MG63 (cell line): ENCODE measurements at places on chromosomes 4 and X.

GRCh38 chrX:133745349-133745748 is 240.0 kb downstream of the GPC3 start:
- DNase-seq: no peak

- DNase-seq: no peak
These were observed 15.3 kb upstream of the RAB9B start for GRCh38 chrX:103847174-103847870.

DNA sequence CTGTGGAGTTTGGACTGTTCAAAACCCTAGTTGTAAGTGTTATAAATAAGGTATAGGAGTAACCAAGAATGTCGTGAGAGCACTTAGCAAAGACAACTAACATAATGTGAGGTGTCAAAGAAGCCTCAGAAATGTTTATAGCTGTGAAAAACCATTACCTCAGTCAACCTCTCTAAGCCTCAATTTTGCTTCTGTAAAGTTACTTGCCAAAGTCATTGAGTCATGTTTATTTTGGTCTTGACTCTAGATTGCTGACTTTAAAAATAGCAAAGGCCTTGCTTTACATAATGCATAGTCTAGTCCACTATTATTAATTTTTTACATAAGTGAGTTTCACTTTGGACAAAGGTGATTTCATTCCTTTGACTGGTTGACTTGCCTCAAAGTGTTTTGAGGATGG is 257.6 kb upstream of the CXXC4 start:
- no peak for DNase-seq

GRCh38 chr4:158234671-158235070 is 24.4 kb downstream of the TMEM144 start:
- no peak for DNase-seq

GRCh38 chr4:336893-337142 is 796 bp upstream of the ZNF141 start:
- DNase-seq: no peak

DNA sequence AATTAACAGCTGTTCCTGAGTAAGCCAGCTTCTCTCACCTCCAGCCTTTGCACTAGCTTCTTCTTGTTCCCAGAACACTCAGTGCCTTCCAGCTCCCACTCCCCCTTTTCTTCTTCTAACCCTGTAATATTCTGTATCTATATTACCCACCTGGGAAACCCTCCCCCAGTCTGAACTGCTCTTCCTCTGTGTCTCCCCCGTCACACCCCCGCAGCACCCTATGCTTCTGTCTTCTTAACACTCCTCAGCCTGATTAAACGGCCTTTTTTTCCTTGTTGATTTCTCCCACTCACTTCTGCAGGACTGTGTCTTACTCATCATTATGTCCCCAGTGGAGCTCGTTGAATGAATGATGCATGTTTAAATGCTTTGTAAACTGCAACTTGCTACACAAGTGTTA is 9.0 kb upstream of the LONRF3 start:
- no peak for DNase-seq
